ENCODE measurements at places on chromosomes 1 and 21. TPM values are rescaled to one million over a fixed set of nuclear protein-coding genes. Genes with fewer than 3 reads are reported as not detected.
A peak's percentile ranks its signal among the peaks of the same experiment; 100 is the strongest.

GRCh38 chr21:30240661-30241060, 24.8 kb upstream of the CLDN8 start:
- H3K4me1 ChIP-seq: no peaks in the 10 kb centered on the region
- no peak overlapping the region for H3K4me3 ChIP-seq
- no peaks in the 10 kb centered on the region for H3K36me3 ChIP-seq
- no peaks in the 10 kb centered on the region for H3K27me3 ChIP-seq

- no peak overlapping the region for H3K4me3 ChIP-seq
- H3K27me3 ChIP-seq: no peaks in the 10 kb centered on the region
- H3K36me3 ChIP-seq: no peaks in the 10 kb centered on the region
- no peaks in the 10 kb centered on the region for H3K4me1 ChIP-seq
- DNase-seq: no peak
- H3K27ac ChIP-seq: no peak overlapping the region
These were observed 12.9 kb downstream of the KIAA2013 start for GRCh38 chr1:11913291-11913690.

DNA sequence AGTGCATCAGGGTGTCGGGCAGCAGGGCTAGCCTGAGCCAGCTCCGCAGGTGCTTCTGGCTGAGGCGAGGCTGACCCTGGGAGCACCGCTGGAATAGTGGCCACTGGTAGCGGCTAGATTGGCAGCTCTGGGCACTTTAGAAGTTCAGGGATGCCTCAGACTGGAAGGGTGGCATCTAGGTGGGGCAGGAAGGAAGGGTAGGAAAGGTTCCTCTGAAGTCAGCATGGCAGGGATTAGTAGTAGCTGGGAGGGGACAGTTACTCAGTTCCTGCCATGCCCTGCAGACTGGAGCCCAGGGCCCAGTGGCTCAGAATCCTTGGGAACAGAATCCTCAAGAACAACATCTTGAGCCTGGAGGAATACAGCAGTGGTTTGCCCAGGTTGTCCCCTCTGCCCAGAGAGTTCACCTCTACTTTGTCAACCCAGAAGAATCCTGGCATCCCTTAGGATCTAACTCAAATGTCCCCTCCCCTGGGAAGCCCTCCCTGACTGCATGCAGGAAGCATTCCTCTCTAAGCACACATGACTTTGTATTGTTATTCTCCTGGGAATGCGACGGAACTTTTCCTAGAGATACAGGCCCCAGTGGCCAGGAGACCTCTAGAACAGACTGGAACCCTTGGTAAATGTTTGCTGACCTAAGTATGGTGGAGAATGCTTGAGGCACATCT, 39.5 kb upstream of the BCAR3 start:
- no peaks in the 10 kb centered on the region for H3K36me3 ChIP-seq
- no peaks in the 10 kb centered on the region for H3K27me3 ChIP-seq
- peaks cover under 1% of the 10 kb centered on the region for H3K4me1 ChIP-seq
- H3K27ac ChIP-seq: no peak overlapping the region
- DNase-seq: no peak

- DNase-seq: no peak
- no peaks in the 10 kb centered on the region for H3K27me3 ChIP-seq
- H3K36me3 ChIP-seq: no peaks in the 10 kb centered on the region
- no peaks in the 10 kb centered on the region for H3K4me1 ChIP-seq
- H3K27ac ChIP-seq: no peak overlapping the region
- no peak overlapping the region for H3K4me3 ChIP-seq
These were observed 332.1 kb downstream of the PTPRC start for GRCh38 chr1:198970916-198971315.

GRCh38 chr1:185139246-185139645, 17.5 kb downstream of the TRMT1L start:
- H3K36me3 ChIP-seq: peaks cover 2% of the 10 kb centered on the region
- DNase-seq: no peak
- no peak overlapping the region for H3K27ac ChIP-seq
- H3K4me1 ChIP-seq: no peaks in the 10 kb centered on the region
- H3K4me3 ChIP-seq: no peak overlapping the region
- no peaks in the 10 kb centered on the region for H3K27me3 ChIP-seq

- no peak for DNase-seq
- H3K27me3 ChIP-seq: no peaks in the 10 kb centered on the region
- H3K4me3 ChIP-seq: no peak overlapping the region
These were observed 127.3 kb upstream of the PLD5 start for GRCh38 chr1:242651817-242652216.

DNA sequence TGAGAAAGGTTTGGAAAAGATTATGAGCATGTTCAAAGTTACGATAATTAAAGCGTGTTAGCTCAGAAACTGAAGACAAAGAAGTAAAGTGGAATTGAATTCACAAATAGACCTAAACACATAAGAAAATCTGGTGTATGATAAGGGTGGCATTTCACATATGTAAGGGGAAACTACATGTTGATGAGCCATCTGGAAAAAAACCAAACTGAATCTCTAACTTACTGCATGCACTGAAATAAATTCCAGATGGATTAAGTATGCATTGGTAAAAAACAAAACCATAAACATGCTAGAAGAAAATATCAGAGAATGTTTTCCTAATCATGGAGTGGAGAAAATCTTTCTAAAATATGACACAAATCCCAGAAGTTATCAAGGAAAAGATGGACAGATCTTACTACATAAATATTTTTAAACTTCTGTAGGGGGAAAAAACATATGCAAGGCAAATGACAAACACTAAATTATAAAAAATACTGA, 34.0 kb upstream of the CTPS1 start:
- no peak overlapping the region for H3K27ac ChIP-seq
- H3K4me3 ChIP-seq: no peak overlapping the region
- H3K36me3 ChIP-seq: no peaks in the 10 kb centered on the region
- no peak for DNase-seq
- no peaks in the 10 kb centered on the region for H3K4me1 ChIP-seq
- no peaks in the 10 kb centered on the region for H3K27me3 ChIP-seq

DNA sequence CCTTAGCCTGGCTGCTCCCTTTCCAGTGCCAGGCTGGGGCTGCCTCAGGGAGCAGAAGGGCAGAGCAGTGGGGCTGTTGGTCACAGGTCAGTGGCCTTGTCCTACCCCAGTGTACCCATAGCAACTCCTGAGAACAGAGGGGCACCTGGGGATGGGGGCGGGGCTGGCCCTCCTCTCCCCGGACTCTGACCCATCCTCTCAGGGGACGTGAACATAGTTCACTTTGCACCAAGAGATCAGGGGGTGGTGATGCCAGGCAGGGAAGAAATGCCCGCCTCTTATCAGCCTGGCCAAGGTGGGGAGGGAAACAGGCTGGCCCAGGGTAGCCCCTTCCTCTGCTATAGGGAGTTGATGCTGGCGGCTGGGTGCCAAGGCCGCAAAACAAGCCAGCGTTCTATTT, 4.9 kb downstream of the ETNK2 start:
- no peak overlapping the region for H3K4me3 ChIP-seq
- H3K27me3 ChIP-seq: no peaks in the 10 kb centered on the region
- no peak for DNase-seq
- H3K4me1 ChIP-seq: no peaks in the 10 kb centered on the region

DNA sequence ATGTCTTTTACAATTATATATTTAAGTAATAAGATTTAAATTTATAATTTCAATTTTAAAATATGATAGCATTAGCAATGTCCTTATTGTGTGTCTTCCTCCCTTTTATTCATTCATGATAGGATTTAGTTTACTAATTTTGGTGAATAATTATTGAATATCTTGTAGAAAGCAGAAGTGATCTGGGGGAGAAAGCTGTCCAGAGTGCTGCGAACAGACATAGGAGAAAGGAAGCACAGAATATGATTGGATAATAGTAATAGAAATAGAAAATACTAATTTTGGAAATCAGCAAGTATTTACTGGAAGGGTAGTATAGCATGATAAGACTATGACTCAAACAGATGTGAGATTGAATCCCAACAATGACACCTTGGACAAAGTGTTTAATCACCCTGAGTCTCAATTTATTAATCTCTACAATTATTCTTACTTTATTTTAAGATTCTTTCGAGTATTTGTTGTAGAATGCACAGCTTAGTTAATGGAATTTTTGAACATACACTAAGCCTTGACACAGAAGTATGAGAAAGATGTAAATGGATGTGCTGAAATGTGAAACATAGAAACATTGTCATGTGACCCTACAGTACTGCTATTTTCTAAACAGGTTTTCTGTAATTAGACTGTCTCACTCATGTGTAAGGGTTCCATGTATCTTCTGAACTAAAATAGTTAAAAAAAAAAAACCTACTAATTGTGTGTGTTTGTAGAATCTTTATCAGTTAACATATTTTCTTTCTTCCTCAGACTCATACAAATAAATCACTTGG, 7.9 kb downstream of the SH3GLB1 start:
- H3K27ac ChIP-seq: no peak overlapping the region
- peaks cover 70% of the 10 kb centered on the region for H3K4me1 ChIP-seq
- H3K36me3 ChIP-seq: no peaks in the 10 kb centered on the region

- no peaks in the 10 kb centered on the region for H3K4me1 ChIP-seq
- H3K4me3 ChIP-seq: no peak overlapping the region
- no peak for DNase-seq
These were observed 83.0 kb downstream of the NTPCR start for GRCh38 chr1:233033361-233033760.

DNA sequence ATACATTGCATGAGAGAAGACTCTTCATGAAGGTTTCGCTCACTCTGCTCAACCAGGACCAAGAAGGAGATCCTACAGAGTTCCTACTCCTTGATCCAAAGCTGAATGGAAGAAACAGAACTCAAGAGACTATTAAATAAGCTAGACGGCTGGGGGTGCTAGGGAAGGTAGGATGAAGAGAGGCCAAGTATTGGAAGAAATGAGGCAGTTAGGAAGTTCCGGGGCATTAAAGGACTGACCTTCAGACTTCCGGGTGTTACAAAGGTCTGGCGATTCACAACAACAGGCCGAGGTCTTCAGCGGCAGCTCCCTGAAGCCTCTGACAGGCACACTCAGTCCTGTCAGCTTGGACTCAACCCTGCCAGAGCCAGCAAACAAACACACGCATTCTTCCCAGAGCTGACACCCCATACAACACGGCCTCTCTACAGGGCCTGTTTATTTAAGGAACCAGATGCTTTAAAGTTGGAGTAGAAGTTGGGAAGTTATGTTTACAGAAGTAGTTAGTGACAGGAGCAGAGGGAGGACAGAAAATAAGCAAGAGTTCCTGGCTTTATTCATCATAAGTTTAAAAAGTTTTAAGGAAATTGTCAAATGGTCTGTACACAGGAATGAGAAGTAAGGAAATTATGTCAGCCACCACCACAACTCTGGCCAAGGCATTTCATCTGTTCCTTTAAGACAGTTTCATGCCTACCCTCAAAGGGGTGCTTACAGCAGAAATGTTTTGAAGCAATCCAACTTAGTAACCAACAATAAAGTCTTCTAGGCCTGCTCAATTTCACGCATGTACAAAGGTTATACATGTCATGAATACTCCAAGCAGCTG, 4.7 kb downstream of the SORT1 start:
- peaks cover 8% of the 10 kb centered on the region for H3K4me1 ChIP-seq
- no peak for DNase-seq
- H3K36me3 ChIP-seq: no peaks in the 10 kb centered on the region
- H3K27me3 ChIP-seq: peaks cover 35% of the 10 kb centered on the region

DNA sequence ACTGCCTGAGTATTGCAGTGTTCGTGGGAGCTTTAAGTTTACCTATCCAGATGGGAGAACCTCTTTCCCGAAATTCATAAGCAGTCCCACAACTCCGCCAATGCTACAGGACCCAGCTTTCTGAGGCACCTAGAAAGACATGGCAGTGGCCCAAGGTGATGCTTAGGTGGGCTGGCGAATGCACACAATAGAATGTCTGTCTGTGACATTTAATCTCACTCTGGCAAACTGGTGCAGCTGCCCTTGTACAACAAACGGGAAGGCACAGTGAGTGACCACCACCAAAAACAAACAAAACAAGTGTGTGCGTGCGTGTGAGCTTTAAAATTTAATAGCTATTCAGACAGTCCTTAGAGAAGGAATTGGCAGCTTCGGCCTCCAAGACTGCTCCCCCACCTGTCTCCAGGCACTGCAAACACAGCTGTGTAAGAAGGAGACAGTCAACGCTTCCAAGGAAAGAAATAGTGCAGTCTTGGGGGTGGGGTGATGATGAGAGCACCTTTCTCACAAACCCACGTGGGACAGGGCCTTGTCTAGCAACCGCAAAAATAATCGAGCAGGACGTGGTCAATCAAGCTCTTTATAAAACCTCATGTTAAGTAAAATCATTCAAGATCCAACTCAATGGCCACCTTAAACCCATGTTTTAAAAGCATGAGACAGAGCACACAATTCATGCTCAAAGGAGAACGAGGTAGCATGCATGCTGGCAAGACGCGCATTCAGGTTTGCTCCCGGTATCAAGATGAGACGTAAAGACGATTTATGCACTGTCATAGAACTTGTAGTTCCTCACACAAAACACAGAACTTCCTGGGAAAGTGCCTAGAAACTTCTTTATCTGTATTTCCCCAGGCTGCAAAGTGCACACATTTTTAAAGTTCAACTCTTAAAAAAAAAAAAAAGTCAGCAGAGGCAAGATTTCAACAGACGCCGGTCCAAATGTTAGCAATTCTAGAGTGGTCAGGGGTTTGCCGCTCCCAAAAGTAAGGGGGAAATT, 84.1 kb downstream of the TM2D1 start:
- no peaks in the 10 kb centered on the region for H3K36me3 ChIP-seq
- peak overlapping the region; percentile 14 for H3K4me3 ChIP-seq
- H3K27me3 ChIP-seq: no peaks in the 10 kb centered on the region
- peaks cover 4% of the 10 kb centered on the region for H3K4me1 ChIP-seq

DNA sequence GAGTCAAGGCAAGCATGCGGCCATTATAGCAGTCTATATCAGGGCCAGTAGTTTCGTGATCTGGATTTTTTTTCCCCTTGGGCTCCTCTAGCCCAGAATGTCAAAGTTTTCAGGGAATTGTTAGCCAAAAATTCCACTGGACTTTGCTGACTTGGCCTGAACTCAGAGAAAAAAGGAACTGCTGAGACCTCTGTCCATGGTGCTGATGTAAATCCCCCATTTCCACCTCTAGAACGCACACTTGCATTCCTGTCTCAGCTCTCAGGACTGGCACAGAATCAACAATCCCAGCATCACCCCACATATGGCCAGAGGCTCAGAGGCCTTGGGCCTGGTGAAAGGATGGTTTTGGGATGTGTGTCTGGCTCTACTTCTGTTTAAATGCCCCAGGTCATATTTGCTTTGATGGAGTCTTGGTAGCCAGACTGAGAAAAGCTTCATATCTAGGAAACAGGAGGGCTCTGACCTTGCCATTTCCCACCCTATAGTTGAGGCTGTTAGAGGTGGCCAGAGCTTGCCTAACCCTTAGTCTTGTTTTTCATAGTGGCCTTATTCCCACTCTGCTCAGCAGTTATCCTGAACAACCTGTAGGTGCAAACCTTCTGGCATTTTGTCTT, 16.9 kb upstream of the EFCAB14 start:
- H3K27me3 ChIP-seq: no peaks in the 10 kb centered on the region
- no peaks in the 10 kb centered on the region for H3K36me3 ChIP-seq
- DNase-seq: peak; percentile 29
- no peak overlapping the region for H3K4me3 ChIP-seq
- H3K27ac ChIP-seq: no peak overlapping the region
- H3K4me1 ChIP-seq: no peaks in the 10 kb centered on the region

TFF2 gene
- total RNA-seq: not detected

RGS8 gene
- not detected for total RNA-seq

USP21 gene
- total RNA-seq: 63.6 TPM

DYNLT5 gene
- not detected for total RNA-seq

CFAP74 gene
- total RNA-seq: not detected

NMNAT2 gene
- total RNA-seq: not detected

COQ8A gene
- total RNA-seq: 70.7 TPM

ZNF593OS gene
- total RNA-seq: not detected
